ENCODE measurements at places on chromosomes 6 and 20.

- DNase-seq = no peak
Observed at GRCh38 chr6:41581381-41581991, 35.3 kb downstream of the FOXP4 start.

DNA sequence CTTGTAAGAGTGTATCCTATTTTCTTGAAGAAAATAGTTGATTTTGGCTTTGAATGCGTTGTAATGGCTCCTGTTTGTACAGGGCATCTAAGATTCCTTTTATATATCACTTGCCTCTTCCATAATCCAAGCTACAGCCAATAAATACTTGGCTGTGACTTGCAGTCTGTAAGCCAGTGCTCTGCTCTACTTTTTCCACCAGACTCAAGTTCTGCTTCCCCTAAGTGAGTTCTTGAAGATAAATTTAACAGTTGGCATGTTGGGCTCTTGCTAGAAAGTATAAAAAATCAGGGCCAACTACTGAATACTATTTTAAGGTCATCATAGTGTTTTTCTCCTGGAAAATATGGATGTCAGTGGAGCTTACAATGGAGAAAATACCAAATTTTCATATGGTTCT lies 36.5 kb upstream of the SCGN start:
- no peak for DNase-seq

- DNase-seq = no peak
Observed at GRCh38 chr20:33240923-33241322, 5.1 kb downstream of the BPIFA1 start.

DNA sequence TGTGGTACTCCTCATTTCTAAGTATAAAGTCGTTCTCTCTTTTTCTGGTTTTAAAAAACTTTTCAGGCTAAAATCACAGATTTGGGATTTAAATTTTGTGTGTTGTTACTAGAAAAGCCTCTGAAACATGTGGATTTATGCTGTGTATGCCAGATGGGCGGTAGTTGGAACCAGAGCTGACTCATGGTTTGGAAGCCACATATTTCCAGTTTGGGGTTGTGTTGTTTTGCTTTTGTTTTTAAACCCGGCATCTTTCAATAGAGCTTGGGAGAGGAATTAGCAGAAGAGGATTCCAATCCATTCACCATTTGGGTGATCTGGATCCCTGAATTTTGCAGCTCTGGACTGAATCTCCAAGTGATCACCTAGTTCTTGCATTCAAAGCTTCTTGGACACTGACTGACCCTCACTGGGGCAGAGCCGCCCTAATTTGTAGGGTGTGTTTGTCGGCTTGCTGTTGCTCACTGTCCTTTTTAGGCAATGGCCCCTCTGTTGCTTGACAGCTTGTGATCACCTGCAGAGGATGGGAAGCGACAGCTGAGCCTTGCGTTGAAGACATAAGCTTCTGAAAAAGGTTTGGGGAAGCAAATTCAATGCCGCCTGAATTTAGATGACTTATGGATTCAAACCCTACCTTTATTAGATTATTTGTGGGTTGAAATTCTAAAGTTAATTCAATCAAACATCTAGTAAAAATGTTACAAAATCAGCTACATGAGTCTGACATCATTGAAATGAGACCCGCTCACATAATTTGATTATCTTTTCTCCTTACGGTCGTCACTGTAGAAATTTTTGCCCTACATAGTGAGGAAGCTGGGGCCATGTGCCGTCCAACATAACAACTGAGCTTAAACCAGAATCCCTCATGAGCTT lies 79.9 kb upstream of the CD83 start:
- no peak for DNase-seq

GRCh38 chr20:45153147-45153546 lies 21.6 kb upstream of the PI3 start:
- no peak for DNase-seq

DNA sequence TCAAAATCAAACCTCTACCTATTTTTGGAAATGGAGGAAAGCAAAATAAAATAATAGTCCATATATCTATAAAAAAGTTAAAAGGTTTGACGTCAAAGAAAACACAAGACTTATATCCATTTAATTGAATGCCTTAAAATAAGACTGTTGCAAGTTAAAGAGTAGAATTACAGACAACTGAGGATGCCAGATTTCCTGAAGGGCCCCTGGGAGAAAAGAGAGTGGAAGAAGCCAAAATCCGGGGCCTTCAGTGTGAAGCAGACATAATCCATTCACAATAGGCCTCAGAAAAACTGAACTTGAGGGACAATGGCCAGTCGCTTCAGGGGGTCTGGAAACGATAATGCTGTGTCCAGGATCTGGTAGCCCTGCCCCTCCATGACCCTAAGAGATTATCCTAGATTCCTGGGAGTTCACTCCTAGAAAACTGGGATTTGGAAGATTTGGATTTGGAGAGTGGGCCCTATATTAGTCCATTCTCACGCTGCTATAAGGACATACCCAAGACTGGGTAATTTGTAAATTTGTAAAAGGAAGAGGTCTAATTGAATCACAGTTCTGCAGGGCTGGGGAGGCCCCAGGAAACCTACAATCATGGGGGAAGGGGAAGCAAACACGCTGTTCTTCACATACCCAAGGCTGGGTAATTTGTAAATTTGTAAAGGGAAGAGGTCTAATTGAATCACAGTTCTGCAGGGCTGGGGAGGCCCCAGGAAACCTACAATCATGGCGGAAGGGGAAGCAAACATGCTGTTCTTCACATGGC lies 94.0 kb upstream of the SLC2A12 start:
- no peak for DNase-seq

- DNase-seq = no peak
Observed at GRCh38 chr6:42322676-42323075, 105.0 kb upstream of the MRPS10 start.

DNA sequence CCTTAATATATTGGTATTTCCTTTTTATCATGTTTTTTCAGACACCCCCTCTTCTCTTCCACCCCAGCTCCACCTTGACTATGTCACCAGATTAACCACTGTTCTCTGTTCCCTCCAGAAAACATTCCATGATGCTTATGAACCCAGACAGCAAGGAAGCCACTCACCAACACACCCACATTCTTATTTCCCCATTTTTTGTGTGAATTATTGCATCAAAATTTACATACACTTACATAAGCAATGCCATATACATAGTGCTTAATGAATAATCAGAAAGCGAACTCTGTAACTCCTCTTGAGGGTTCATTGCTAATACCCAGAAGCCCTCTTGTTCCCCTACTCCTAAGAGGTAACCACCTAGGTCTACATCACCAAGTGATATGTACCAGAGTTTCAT lies 182.3 kb upstream of the CDYL start:
- no peak for DNase-seq

GRCh38 chr20:54626126-54626525 lies 150.7 kb downstream of the DOK5 start:
- no peak for DNase-seq

DNA sequence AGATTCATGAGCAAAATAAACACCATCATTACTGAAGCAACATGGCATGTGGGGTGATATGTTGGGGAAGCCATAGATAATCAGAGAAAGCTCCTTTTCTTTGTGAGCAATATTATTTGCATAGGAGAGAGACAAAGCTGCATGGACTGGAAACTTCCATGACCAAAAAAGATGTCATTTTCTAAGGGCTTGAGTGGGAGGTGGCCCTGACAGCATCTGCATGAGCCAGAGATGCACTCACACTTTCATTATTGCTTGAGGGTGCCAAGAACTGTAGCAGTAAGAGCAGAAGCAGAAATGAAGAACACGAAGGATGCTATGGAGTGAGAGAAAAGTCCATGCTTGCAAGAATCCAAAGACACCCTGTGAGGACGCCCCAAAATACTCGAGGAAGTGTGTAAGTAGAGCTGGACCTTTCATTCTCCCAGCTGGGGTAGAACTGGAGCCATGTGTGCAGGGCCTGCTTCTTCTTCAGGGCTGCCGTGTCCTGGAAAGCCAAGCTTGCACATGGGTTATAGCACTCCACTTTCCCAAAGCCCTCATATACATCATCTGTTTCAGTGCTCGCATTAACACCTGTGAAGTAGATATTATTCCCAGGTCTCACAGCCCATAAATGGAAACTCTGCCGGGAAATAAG lies 851.2 kb downstream of the DHX35 start:
- DNase-seq = no peak

DNA sequence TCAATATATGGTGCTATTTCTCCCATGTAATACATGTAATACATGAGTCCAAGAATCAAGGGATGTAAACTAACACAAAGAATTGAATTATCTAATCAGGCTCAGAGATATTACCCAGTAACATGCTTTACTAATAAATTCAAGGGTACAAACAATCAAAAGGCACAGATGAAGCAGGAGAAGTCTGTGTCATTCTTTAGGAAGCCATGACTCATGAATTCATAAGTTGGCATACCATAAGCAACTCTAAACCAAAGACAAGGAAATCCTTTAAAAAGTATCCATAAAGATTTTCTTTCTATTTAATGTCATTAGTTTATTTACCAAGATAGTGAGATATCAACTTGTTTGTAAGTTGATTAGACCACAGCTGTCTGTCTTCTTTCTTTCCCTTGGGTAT lies 446.0 kb upstream of the IMPG1 start:
- DNase-seq = no peak

DNA sequence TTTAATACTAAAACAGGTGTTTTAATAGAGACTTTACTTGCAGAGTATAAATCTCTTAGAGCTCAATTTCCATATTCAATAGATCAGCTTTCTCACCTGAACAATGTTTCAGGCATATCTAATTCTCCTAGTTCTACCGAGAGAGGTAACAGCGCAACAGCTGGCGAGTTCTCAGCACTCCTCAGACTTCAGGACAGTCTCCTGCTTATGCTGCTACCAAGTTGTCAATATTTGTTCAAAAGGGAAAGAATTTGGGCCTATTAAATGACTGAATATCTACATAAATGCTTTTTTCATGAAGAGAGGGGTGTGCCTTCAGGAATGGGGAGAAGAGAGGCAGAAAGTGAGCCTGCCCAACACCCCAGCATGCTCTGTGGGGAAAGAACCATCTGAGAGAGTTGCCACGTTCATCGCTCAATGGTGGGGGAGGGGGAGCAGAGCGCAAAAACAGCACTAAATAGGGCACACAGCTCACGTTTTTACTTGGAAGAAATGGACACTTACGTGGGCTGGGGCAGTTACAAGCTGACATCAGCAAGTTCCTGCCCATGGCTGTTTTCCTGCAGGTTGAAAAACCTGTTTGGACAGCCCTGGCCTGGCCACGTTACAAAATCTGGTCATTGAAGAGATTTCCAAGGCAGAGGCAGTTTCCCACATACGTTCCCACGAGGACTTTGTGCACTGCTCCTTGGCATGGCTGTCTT lies 38.0 kb downstream of the EZR start:
- DNase-seq = no peak

- DNase-seq = no peak
Observed at GRCh38 chr6:153673225-153673624, 365.8 kb upstream of the OPRM1 start.

GRCh38 chr20:5539691-5540090 lies 210.5 kb upstream of the SHLD1 start:
- DNase-seq = no peak

DNA sequence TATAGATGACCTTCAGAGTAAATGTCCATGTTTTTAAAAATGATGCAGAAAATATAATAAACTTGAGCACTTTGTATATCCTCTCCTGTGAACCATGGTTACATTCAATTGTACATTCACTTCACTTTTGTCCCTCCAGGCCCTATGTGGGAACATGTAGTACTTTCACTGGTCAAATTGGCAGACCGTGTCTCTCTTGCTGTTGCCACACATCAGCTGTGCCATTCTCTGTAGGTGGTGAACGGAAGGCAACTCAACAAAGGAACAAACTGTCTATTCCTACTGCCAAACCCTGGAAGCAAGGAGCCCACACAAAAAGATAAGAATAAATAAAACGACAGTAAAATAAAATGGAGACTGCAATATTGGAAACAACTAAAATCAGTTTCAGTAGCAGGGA lies 2.0 kb downstream of the ROS1 start:
- no peak for DNase-seq

- DNase-seq = no peak
Observed at GRCh38 chr20:50005471-50005981, 22.7 kb downstream of the SNAI1 start.

GRCh38 chr6:15990179-15990578 lies 138.7 kb upstream of the MYLIP start:
- DNase-seq = no peak

DNA sequence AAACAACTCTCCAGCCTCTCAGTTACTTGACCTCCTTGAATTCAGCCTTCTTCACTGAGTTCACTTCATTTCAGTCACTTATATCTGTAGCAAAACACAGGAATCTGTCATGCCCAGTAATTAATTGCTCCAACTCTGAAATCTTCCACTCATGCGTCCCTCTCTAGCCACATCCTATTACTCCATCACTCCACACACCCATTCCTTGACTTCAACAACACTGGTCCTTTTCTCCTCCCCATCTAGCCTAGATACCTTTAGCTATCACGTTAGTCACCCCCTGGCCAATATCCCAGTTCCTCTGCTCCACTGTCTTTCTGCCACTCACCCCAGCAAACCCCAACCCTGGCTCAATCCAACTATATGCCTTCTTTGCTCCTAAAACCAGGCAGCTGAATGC lies 7.7 kb downstream of the ZHX3 start:
- no peak for DNase-seq

- no peak for DNase-seq
Observed at GRCh38 chr20:42024653-42025052, 406.5 kb upstream of the CHD6 start.

DNA sequence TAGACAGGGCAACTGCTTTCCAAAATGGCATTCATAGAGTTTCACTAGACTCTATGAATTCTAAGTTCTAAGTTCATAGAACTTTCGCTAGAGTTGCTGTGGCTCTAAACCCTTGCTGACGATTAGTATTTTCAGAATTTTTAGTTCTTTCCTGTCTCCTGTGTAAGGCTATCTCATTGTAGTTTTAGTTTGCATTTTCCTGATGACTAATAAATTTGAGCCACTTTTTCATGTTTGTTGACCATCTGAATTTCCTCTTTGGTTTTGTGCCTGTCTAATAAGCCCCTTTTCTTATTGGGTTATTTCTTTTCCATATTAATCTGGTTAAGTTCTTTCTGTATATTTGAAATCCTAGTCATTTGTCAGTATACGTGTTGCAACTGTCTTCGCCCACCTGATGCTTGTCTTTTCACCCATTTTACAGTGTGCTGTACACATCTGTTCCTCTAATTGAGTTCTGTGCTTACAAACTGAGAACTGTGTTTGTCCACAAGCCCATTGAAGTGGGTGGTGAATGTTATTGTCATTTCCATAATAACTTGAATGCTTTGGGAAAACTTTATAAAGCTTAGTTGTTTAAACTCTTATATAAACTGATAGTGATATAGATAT lies 177.7 kb upstream of the CDYL start:
- DNase-seq = no peak

DNA sequence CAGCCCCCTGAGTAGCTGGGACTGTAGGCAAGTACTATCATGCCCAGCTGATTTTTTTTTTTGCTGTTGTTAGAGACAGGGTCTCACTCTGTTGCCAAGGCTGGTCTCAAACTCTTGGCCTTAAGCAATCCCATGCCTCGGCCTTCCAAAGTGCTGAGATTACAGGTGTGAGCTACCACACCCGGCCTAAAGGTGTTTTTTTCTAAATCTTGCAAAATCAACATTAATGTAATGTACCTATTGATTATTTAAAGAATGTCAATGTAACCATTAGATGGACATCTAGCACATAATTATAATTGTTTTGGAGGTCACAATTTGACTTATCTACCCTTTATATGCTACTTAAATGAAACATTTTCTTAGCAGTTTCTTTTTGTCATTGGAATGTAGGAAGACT lies 126.1 kb downstream of the PHACTR1 start:
- DNase-seq = no peak

GRCh38 chr6:6734479-6735465 lies 146.3 kb downstream of the LY86 start:
- no peak for DNase-seq

All from activated naive CD4-positive, alpha-beta T cell (primary cell).